ENCODE measurements at places on chromosomes 1 and 21.

DNA sequence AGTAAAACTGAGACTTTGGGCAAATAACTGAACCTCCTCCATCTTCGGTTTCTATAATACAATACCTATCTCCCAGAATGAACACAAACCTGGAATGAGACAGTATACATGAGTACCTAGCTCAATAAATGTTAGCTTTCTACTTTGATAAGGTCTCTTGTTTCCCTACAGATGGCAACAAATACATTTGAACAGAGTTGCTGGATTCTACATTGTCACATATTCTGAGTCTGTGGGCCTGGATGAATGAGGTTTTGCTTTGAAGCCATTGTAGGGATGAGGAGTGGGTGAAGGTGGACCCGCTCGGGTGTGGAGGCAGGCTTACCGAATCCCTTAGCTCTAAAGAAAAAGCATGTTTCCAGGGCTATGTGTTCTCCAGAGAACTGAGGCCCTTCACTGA lies 13.9 kb upstream of the FYB2 start:
- DNase-seq = no peak

GRCh38 chr1:17629460-17629859 lies 90.0 kb downstream of the ARHGEF10L start:
- DNase-seq = no peak

DNA sequence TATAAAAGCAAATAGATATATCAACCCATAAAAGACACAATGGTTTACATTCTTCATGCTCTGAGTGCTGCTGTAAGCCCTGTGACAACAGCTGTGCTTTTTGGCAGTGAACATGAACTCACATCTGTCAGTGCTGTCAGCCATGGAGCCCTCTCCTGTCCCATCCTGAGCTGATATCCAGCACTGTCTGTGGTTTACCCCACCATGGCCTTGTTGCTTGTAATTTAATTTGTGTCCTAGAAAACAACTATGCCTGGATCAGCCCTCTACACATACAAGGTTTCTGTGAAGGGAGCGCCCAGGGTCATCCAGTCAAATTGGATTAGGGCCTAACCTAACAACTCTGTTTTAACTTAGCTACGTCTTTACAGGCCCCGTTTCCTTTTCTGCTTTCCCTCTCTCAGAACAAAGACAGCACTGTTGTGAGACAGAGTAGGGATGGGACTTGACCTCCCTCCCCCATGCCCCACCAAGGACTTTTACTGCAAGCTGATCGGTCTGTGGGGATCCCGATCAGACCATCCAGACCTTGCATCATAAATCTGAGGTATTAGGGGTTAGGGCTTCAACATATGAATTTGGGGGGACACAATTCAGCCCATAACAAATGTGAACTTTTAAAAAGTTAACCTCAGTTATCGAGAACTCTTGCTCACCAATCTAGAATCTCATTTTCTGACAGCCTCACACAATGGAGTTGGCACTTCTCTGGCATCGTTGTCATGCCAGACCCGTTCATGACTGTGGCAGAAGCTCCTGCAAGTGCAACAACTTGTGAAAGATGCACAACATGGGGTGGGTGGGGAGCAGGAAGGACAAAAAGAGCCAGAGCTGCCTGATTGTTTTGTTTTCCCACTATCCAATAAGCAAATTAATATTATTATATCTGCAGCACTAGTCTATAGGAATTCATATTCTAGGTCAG lies 16.4 kb upstream of the SLC44A3 start:
- DNase-seq = no peak

DNA sequence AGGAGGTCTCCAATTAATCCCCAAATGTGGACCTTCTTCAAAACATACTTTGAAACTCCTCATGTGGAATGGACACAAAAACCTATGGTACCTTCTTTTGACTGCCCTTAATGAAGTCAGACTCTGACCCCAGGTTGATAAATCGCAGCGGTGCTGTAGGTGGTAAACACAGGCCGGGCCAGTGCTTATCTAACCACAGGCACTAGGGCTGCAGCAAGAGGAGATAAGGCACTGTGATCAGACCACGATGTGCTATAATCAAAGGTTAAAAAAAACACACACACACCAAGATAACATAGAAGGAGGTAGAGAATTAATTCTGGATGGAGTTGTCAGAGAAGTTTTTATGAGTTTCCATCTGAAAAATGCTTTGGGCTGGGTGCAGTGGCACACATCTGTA lies 52.3 kb upstream of the SIPA1L2 start:
- no peak for DNase-seq

- no peak for DNase-seq
These were observed 345.6 kb downstream of the NPHP4 start for GRCh38 chr1:5646486-5647149.

DNA sequence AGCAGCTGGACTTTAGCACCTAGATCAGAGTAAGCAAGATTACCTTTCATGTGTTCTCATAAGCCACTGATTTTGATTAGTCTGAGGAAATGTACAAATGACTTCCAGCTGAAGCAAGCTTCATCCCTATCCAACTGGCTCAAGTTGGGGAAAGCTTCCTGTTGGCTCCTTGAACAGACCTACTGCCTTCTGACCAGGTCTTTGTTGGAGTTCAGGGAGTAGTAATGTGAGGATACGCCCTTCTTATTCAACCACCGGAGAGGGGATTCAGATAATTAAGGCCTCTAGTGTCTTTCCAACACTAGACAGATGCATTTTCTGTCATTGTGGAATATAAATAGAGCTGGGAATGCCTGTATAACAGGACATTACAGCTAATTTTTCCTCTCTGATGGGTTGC lies 268.9 kb downstream of the TGFB2 start:
- DNase-seq = no peak

- no peak for DNase-seq
These were observed 7.2 kb downstream of the ZDHHC18 start for GRCh38 chr1:26833432-26834405.

GRCh38 chr1:156860628-156861423 lies at the start of gene NTRK1:
Gene NTRK1, plus strand, starts transcription at chr1:156860865. Its CDS starts 70 bp downstream, at chr1:156860935.
- DNase-seq = peak; percentile 52

- no peak for DNase-seq
These were observed 44.0 kb upstream of the LMO4 start for GRCh38 chr1:87284456-87285240.

DNA sequence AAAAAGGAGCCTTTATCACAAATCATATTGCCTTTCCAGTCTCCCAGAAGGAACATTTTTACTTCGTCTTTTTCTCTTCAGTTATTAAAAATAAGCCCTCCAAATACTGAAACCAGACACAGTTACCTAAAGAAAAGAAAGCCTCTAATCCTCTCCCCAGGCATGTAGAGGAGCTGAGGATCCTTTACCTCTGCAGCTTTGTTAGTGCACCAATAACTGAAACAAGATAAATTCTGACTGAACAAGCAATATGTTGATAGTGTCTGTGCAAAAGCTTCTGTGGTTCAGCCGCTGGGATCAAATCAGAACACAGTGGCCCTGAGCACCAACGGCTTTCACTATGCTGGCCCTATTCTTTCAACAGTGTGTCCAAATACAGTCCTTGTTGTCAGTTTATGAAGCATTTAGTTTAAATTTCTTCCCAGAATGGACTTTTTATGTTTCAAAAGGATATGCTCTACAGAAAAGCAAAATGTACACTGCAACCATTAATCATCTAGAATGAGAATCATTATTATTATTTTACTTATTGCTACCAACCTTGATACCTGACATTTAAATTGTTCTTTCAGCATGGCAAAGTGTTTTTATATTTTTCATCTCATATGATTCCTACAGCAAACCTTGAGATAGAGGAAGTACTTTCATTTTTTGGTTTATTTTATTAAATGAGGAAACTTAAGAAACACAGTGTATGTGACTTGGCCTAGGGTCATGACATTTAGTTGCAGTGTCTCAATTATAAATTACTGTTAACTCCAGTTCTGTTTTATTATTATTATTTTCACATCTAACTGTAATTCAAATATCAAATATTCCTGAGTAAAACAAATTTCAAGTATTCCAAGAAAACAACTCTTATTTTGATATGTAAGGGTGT lies 217.9 kb downstream of the NEGR1 start:
- no peak for DNase-seq

DNA sequence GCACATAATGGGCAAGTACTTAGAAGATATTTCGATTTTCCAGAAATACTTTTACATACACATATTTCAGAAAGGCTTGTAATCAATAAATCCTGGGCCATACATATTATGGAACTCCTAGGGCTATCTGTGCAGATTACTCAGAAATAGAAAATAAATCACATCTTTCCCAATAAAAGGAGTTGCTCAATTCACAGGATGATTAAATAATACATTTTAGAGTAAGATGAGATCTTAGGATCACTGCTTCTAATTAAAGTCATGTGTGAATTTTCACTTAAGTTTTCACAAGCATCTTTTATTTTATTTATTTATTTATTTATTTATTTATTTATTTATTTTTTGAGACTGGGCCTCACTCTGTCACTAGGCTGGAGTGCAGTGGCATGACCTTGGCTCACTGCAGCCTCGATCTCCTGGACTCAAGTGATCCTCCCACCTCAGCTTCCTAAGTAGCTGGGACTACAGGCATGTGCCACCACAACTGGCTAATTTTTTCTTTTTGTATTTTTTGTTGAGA lies 144.2 kb downstream of the HIVEP3 start:
- no peak for DNase-seq

GRCh38 chr1:60697204-60697994 lies 385.0 kb upstream of the NFIA start:
- peak; percentile 42 for DNase-seq

- no peak for DNase-seq
These were observed 78.8 kb downstream of the TRABD2B start for GRCh38 chr1:47918257-47918867.

DNA sequence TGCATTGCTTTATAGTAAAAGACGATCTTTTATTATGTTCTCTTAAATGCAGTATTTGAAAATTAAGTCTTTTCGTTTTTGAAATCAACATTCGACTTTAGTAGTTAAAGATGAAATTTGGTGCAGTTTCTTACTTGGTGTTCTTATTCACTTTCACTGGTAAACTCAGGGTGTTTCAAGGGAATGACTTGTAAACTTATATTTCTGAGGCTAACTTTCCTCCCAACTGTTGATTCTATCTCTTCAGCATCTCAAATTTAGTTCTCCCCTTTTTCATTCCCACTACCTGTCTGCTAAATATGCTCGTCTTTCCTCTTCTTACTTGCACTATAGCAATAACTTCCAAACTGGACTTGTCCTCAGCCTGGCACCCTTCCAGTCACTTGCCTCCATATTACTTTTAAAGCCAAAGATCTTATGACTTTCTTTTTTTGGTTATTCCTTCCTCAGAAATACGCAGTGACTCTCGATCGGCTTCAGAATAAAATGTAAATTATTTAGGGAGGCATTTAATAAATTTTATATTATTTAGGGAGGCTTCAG lies 988 bp downstream of the SLC35A3 start:
- DNase-seq = no peak

DNA sequence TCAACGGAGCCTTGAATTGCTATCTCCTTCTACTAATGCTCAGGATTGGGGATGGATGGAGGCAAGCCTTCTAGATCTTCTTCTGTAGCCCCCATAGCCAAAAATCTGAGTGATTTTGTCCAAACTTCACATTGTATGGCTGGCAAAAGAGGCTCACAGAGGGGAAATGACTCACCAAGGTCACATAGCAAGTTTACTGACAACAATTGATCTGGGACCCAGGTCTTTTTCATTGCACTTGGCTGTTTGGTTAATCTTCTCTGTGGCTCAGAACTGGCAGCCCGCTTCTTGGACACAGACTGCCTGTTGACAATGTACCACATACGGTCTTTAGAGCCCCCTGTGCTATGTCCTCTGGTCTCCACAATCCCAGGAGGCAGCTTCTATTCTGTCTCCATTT lies 3.0 kb upstream of the LACTBL1 start:
- DNase-seq = no peak

DNA sequence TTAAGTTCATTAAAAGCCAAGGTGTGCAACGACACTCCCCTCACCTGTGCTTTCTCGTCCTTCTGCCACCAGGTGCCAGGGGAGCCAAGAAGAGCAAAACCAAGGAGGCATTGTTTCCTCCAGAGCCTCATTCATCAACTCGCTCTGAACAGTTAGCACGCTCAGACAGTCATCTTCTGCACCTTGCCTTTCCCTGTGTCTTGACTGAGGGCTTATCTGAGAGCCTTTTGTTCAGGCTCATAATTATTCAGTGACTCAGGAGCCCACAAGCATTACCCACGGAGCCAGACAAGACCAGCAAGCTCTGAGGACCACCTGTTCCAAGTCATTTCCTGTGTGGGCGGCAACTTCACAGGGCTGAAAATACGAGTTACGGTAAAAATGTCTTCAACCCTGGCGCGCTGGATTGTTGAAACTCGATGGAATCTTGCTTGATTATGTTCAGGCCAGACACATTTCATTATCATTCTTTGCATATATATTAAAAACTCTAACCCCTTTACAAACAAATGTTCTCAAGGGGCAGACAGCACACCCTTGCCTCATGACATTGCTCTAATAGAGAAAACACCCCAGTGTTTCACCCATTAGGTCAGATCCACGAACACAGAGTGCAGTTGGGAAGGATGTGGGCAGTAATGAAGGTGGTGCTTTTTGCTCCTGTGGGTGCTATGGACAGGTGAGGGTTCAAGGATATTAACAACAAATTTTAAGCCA lies 89.7 kb upstream of the RUNX1 start:
- no peak for DNase-seq

DNA sequence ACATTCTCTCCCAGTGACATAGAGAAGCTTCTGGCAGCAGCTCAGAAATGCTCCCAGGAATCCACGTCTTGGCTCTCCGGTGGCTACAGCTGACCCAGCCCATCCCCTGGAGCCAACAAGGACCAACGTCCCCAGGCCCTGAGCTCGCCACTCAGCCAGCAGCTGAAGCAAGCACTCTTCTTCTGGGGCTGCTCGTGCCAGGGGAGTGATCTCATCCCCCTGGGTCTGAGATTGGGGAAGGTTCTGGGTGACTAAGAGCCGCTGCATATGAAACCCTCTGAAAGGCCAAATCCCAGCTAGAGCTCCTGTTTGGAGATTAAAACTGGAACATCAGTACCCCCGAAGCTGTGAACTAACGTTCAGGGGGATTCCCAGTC lies 487.9 kb downstream of the NPHP4 start:
- DNase-seq = no peak

- DNase-seq = no peak
These were observed 544.1 kb downstream of the NEGR1 start for GRCh38 chr1:71738256-71738655.

- DNase-seq = no peak
These were observed 16.4 kb upstream of the CGN start for GRCh38 chr1:151494741-151495281.

GRCh38 chr1:161121834-161122233 lies 3.9 kb downstream of the NIT1 start:
- DNase-seq = no peak

GRCh38 chr21:32279377-32279680 lies 480 bp upstream of the MIS18A start:
- peak; percentile 25 for DNase-seq

Measured in NCI-H748 treated with DMSO at 0.1 percent for 48 hours (cell line).